ENCODE measurements at places on chromosomes 3 and 15.

- no peak for DNase-seq
These were observed 17.4 kb downstream of the GPR160 start for GRCh38 chr3:170055209-170055608.

DNA sequence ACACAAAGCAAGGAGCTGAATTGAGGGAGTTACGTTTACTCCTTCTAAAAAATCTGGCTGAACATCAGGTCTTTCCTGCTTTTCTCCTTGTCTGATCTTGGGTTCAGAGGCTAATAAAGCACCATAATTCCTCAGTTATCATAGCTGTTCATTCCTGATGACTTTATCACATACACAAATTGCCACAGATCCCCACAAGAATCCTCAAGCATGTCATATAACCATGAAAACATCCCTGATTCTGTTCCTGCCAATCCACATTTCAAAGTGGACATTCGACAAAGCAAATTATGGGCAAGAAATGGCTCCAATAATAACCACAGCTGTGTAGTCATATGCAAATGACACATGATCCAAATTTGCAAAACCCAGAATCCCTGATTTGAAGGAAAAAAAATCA is 321.3 kb downstream of the MEX3B start:
- DNase-seq, result no peak

DNA sequence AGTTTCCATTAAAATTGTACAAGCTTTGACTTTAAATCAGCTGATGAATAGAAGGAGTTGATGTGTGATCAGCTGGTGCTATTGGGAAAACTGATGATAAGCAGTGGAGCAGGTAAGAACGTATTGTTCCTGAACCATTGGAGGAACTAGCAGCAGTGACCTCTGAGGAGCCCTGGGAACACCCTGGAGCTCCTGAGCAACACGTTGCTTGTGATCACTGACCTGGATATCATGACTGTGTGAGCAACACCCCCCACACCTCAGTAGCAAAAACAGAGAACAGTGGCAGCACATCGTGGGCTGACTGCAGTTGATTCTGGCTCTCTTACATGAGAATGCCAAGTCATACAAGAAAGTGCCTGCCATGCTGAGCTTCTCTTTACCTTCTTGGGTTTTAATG is 72.9 kb downstream of the BLM start:
- no peak for DNase-seq

DNA sequence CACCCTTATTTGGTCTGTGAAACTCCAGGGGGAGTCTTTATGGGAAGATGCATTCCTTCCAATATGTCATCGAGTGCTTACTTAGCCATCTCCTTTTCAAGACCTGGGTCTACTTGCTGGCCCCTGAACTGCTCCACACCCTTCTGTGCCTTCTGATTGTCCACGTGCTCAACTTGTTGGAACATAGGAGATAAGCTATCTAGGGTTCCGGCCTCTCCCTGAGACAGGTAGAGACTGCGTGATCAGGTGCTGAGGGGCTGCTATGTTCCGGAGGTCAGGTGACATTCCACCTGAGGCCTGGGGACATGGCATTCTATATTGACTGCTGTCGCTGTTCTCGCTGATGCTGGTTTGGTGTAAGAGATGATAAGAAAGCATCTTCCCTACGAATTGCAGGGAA is 65.6 kb downstream of the ATP1B3 start:
- DNase-seq, result no peak

- DNase-seq, result no peak
These were observed 835.8 kb upstream of the ALCAM start for GRCh38 chr3:104530934-104531333.

- DNase-seq, result no peak
These were observed 29.9 kb upstream of the STT3B start for GRCh38 chr3:31502803-31503221.

GRCh38 chr15:60945196-60945595 is 283.9 kb downstream of the RORA start:
- DNase-seq, result no peak

DNA sequence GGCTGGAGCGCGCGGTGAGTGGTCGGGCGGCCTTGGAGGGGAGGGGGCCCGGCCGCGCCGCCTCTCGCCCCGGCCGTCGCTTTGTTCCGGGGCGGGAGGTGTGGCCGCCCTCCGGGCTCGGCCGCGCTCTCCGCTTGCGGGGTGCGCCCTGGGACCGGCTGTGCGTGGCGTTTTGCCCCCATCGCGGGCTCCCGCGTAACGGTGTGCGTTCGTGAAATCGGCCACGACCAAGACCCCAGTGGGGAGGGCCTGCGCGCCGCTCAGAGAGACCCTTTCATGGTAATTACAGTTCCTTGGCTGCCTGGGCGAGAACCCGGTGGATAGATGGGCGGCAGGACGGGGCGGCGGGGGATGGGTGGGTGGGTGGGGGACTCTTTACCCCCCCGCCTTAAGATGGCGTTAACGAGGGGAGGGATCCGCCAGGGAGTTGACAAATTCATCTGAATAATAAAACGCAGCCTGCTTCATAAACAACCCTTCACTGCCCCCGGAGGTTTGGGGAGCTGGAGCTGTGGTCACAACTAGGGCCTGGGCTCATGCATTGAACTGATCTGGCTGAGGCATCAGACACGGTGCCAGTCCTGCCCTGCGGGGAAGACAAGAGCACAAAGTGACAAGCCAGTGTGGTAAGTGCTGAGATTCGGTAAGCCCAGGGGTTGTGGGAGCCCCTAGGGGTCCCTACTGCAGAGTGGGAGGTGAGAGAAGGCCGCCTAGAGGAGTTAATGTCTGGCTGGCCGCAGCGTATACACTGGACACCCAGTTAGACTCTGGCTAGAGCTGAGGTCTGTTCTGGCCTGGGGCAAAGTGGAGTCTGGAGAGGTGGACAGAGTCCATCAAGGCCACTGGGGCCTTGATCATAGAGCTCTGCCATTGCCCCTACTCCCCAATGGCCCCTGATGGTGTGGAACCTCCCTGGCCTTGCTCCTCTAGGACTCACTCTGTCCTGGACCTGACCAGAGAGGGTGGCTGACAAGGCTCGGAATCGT is 668 bp downstream of the MRAS start:
- DNase-seq, result no peak

GRCh38 chr3:103389356-103389755 is 954.5 kb downstream of the ZPLD1 start:
- no peak for DNase-seq

GRCh38 chr3:52193065-52193464 is 4.9 kb upstream of the ALAS1 start:
- DNase-seq, result no peak

GRCh38 chr15:70247281-70247680 is 149.6 kb upstream of the TLE3 start:
- DNase-seq, result no peak

DNA sequence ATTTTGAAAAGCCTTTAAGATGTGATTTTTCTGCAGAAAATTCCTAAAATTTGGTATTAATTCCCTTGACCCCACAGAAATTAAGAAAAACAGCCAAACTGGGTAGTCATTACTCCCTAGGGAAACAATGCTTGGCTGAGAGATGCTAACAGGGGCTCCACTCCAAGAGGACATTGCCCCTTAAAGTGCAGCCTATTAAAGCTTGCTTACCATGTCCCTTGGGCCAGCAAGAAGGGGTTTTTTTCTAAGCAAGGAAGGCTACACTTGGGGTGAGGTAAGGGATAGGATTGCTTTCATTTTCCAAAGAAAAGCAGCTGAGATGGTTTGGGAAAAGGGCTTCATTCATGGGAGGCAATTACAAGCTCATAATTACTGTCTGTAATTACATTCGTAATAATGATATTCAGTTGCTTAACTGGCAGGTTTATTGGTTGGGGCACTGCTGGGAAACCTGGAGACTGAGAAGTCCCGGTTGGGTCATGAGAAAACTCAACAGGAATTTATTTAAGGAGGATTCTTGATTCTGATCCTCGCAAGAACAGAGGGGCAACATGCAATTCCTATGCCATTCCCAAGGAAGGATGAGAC is 247.5 kb downstream of the NR1D2 start:
- DNase-seq, result no peak

- DNase-seq, result no peak
These were observed 66.9 kb downstream of the BFSP2 start for GRCh38 chr3:133466531-133467386.

DNA sequence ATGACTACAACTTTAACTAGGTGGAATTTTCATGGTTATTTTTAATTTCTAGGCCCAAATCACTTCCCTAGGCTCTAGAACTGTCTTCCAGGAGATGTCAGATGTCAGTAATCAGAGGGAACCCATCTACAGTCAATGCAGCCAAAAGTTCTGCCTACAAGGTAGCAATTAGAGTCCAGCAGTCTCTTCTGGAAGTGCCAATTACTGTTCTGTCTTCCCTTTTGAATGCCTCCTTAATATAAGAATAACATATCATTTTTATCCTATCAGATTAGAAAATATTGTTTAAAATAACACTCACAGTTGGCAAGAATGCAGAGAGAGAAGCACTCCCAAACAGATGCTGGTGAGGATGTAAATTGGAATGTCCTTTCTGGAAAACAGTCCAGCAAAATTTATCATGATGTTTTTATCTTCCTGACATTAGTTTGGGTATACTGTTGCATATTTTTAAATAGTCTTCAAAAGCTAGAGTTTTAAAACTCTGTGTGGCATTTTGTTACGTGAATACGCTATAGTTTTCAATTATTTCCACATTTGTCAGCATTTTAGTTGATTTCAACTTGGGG is 543.7 kb downstream of the FHIT start:
- no peak for DNase-seq

- no peak for DNase-seq
These were observed at the start of gene ZNF660 for GRCh38 chr3:44584646-44585501. Gene ZNF660 (plus strand): TSS chr3:44584964. CDS start chr3:44594194, 9,230 bp downstream.

DNA sequence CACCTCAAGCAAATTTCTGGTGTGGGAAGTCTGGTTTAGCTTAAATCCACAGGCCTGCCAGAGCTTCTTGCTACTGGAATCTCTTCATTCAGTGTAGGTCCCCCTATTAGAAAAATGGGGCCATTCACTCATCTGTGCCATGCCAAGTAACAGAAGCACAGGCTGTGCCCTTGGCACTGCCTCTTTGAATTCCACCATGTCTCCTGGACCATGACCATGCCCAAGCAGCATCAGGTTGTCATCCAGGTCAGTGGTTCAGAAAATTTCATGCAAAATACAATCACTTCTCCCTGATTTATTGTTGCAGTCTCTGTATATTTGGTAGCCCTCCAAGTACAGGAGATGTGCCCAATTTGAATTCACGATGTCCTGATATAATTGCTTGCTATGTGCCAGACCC is 602.1 kb upstream of the ZNF385D start:
- no peak for DNase-seq

DNA sequence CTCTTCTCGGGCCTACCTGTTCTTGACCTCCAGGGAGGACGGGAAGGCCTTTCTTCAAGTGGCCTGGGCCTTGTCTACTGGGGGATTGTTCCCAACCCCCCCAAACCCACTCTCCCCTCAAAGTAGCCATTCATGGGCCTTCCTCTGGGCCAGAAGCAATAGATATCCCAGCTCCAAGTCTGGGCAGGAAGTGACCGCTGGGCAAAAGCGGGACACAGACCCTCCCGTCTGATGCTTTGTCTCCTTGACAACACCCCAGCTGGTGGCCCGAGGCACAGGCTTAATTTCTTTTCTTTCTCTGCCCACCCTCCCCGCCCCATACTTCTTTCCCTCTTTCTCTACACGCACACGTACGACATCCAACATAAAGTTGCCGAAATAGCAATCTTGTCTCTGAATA is 41.4 kb upstream of the FEZF2 start:
- DNase-seq, result no peak

DNA sequence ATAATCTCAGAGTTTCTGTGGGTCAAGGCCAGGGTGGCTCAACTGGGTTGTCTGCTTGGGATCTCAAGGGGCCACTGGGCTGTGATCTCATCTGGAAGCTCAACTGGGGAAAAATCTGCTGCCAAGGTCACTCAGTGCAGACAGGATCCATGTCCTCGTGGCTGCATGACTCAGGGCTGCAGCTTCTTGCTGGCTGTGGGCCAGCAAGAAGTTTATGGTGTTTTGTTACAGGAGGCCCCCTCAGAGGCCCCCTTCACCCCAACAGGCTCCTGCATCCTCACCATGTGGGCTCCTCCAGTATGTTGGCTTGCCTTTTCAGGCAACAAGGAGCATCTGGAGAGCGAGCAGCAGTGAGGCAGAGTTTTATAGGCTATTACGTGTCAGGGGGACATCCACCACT is 14.6 kb downstream of the OCA2 start:
- DNase-seq, result no peak

- DNase-seq, result no peak
These were observed 54.9 kb downstream of the ABCC5 start for GRCh38 chr3:183962807-183963206.

DNA sequence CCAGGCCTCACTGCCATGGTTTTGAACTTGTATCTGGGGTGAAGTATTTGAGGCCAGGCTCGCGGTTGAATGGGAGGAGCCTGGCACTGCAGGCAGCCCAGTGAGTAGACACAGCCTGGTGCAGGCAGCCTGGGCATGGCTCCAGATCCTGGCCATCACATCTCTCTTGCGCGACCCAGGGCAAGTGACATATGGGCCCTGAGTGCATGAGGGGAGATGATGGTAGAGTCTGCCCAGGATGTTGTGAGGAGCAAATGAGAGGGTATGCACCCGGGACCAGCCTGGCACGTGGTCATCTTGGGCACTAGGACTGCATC is 103.5 kb downstream of the TBC1D2B start:
- DNase-seq, result no peak

- DNase-seq, result no peak
These were observed 53.7 kb downstream of the DHX30 start for GRCh38 chr3:47856669-47857068.

- no peak for DNase-seq
These were observed 57.9 kb upstream of the UBE2E1 start for GRCh38 chr3:23747841-23748240.

GRCh38 chr3:111947231-111947630 is 31.6 kb upstream of the ABHD10 start:
- no peak for DNase-seq

DNA sequence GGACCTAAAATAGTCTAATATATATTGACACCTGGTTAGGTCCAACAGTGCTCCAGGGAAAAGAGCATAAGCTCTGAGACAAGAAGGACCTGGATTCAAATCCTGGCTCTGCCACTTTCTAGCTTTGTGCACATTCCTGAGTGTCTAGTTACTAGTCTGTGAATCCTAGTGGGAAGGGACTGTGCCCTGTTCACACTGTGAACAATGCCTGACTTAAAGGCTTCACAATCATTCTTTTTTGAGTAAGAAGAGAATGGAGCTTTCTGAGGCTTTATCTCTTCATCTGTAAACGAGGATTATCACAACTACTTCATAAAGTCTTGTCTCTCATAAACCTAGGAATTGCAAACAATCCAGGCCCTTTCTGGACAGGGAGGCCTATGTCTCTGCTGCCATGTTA is 235.9 kb downstream of the SOX2 start:
- no peak for DNase-seq
